ENCODE measurements at places on chromosomes 2 and 18.

DNA sequence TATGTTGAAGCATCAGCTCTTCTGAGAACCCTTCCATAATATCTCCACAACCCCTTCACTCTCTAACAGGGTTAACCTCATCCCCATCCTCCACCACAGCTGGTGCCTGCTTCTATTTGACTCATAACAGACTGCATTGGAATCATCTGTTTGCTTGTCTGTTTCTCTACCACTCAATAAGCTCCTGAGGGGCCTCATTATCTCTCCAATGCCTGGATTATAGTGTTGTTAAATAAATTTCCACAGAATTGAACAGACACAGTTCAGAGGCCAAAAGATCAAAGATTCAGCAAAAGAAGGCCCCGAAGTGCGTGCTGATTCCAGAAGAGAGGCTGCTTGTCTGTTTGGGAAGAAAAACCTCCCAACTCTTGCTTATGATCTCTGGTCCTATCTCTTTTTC, 33.7 kb upstream of the FAM98A start:
- DNase-seq = no peak

GRCh38 chr2:135768863-135769262, 27.2 kb downstream of the UBXN4 start:
- no peak for DNase-seq

- DNase-seq = no peak
These were observed 10.6 kb downstream of the FARP2 start for GRCh38 chr2:241366678-241367077.

DNA sequence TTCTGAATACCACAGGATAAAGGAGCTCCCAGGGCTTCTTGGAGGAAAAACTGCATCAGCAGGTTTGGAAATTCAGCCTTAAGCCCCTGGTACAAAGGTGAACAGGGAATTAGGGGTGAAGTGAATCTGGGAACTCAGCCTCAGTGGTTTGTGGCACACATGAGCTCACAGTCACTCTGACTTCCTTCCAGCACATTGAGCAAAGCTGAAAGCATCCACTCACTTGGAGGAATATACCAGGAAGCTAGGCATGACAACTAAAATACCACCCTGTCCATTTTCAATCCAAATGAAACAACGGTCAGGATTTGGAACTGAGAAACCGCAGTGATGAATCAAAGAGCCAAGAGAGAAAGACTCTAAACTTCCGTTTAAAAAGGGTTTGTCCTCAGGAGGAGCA, 216.1 kb downstream of the ICOS start:
- DNase-seq = no peak

GRCh38 chr18:79259218-79259617, 136.5 kb upstream of the NFATC1 start:
- DNase-seq = no peak

DNA sequence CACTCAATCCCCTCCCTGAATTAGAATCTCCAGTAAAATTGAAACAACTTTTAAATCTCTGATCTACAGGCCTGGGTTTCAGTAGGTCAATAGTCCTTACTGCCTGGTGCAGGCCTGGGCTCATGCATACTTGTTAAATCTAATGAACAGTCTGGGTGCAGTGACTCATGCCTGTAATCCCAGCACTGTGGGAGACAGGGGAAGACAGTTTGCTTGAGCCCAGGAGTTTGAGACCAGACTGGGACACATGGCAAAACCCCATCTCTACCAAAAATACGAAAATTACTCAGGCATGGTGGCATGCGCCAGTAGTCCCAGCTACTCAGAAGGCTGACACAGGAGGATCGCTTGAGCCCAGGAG, 94.7 kb upstream of the SP3 start:
- DNase-seq = no peak

Measured in activated CD4-positive, CD25-positive, alpha-beta regulatory T cell treated with anti-CD3 and anti-CD28 coated beads, Interleukin-2, amount 50 U/mL, for 16 hours (primary cell).